Aorta (tissue), 5 donors: ENCODE measurements at places on chromosomes 12 and 14.

DNA sequence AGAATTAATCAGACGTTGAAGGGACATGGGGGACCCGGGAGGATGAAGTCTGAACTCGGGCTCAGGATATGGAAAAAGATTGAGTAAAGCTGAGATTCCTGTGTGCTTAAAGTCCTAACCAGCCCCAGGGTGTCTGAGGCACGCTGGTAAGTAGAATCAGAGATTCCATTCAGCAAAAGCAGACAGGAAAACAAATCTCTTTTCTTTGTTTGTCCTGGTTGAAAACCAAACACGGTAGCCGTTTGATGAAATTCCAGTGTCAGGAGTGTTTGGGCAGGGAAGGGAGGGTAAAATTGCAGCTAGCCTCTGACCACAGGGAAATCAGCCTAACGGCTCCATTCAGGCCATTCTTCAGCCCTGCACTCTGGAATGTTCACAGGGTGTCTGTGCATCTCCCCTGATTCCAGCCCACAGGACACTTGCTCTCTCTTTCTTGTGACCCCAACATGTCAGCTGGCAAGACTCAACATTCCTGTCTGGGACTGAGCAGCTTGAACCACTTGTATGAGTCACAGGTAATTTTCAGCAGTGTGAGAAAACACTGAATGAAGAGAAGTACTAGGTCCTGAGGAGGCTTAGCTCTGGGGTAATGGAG, 31.0 kb downstream of the NINJ2 start:
- DNase-seq = no peak

- no peak for DNase-seq
Observed at GRCh38 chr14:63759456-63759855, 31.6 kb upstream of the SGPP1 start.

- DNase-seq = peak; percentile 64
Observed at GRCh38 chr14:63727231-63727735, 582 bp downstream of the SGPP1 start.

DNA sequence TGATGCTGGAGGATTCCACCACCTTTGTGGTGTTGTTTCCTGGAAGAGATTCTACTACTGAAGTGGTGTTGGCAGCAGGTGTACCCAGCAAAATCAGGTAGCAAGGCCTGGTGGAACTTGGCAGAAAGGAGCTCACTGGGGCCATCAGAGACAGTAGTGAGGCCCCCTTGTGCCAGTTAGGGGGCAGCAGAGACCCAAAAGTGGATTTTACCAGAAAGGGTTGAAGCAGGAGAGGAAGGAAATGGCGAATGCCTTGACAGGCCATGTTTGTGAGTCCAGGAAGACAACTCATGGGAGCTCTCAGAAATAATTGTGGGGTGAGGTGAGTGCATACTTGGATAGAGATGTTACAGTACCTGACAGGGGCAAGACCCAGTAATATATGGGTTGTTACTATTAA, 137.7 kb upstream of the FGD4 start:
- no peak for DNase-seq

DNA sequence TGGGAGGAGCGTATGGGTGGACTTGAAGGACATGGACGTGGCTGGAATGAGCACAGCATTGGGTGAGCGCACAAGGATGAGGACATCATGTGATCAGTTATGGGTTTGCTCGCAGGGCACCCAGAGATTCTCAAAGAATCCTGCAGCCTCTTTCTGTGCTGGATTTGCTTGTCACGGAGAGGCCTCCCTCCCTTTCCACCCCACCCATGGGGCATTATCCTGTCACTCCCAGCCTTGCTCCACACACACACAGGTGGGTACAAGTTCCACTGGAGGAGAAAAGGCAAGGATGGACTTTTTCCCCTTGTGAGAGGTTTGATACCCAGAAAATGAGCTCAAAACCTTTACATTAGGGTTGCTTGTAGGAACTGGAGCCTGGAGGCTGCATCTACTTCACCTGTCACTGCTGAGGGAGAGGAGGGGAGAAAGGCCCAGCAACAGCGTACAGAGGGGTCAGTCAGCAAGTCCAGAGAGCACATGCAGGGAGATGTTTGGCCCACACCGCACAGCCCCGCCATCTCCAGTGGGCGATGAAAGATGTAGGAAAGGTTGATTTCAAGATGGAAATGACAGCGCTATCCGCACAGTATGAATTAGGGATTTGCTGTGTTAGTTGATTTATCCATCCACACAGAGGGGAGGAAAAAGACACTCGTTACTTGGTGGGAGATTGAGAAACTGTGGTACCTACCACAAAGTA, 112.7 kb downstream of the GCH1 start:
- DNase-seq = no peak

DNA sequence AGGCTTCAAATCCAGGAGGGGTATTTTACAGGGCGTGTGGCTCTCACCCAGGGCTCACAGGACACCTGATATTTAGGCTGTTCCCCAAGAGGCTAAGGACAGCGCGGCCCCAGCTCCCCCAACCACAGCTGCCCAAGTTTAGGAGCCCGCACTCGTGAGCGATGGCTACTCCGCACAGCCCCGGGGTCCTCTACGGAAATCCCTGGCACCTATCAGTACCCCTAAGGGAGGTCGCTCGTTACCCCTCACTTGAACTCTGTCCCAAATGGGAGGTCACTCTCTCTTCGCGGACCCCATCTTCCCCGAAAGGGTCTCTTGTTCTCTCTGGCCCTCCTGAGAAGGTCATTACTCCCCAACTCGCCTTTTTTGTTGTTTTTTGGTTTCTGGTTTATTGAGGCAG, 708 bp upstream of the P2RX4 start:
- DNase-seq = no peak

DNA sequence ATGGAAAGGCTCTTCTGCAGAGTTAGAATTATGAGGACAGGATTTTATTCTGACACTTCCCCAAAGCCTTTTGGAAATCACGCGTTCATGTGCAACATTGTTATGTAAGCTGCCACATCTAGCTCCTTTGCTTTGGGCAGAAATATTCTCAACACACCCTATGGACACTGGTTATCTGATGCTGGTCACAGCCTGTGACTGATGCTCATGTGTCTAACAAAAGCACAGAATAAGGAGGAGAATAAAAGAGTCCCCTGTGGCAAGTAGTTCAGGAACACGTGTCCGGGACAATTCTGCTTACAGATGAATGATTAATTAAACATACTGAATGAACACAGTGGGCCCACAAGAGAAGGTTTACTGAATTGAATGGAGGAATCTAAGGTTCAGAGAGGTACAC, 22.1 kb downstream of the FOXN3 start:
- no peak for DNase-seq

GRCh38 chr14:38721822-38722431, 381.1 kb downstream of the SEC23A start:
- peak; percentile 69 for DNase-seq

GRCh38 chr12:100897240-100897639, 102.7 kb downstream of the ANO4 start:
- no peak for DNase-seq

GRCh38 chr14:51071857-51072256, 23.0 kb downstream of the TRIM9 start:
- DNase-seq = no peak

DNA sequence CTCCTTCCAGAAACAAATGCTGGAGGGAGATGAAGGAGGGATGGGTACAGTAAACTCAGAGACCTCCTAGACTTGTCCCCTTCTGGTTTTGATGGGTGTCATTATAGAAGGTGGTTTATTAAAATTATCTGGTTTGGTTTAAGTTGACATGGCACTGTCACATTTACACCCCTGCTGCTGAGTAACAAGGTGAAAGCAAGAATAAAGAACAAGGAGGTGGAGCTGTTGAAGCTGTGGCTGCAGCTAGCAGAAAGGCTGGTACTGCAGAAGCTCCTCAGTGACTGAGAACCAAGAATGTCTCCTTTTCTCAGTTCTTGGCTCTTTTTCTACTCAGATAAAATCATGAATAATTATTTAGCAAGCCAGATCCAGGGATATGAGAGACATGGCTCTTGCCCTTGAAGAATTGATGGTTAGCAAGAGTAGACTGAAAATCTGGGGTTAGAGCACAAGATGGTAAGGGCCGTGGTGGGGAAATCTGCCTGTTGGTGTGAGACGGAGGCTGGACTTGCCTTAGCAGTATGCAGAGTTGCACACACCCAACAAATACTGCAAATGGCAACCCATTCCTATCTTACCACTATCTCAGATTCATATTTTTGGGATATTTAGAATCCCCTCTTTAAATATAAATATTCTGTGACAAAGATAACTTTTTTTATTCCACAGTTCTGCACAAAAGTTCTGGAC, at the start of gene GZMH:
GZMH (minus strand) TSS at position 31 of the 690 bp plus-strand sequence. CDS start 72 bp downstream, outside the sequence.
- no peak for DNase-seq

- DNase-seq = no peak
Observed at GRCh38 chr14:100025111-100025510, 40.1 kb upstream of the EVL start.

- no peak for DNase-seq
Observed at GRCh38 chr12:118467641-118468305, 91.4 kb downstream of the SUDS3 start.

- DNase-seq = no peak
Observed at GRCh38 chr12:28104316-28104715, 85.9 kb upstream of the CCDC91 start.

DNA sequence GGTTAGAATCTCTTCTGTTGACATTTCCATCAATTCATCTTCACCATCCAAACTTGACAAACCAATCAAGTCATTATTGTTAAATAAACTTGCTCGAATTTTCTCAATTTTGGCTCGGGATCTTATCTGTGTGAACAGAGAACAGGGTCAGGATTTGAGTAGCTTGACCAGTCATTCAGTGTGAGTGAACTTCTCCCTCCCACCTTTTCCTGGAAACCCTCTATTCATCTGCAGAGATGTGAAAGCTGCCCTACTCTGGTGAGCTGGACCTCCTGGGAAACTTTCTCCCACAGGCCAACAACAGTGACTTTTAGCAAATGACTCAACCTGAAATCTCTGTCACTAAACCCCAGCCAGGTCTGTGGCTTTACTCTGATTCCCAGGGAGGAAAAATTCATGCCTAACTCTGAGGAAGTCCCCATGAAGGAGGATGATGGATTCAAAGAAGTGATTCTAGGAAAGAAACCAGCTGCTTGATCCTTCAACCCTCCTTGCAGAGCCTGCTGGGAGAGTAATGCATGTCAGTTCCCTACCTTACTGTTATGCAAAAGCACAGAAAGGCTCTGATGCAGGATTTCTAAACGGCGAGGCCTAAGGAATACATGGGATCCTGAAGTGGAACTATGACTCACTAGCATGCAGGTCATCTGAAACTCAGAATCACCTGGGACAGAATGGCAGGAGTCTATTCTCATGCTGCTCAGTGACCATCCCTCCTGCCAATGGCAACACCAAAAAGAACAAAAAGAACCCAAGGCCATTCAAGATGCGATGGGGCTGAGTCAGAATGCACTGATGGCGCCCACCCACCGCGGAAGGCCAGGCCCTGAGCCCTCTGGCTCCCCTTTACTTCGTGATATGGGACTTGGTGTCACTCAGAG, 58.0 kb downstream of the TRAFD1 start:
- DNase-seq = no peak

DNA sequence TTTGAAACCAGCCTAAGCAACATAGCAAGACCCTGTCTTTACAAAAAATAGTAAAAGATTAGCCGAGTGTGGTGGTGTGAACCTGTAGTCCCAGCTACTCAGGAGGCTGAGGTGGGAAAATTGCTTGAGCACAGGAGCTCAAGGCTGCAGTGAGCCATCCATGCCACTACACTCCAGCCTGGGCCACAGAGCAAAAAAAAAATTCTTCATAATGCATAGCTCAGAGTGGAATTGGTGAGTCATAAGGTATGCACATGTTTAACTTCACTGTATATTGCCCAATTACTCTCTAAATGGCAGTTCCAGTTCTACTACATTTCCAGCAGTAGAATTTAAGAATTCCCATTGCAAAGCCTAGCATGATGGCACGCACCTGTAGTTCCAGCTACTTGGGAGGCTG, 26.8 kb upstream of the CLIP1 start:
- DNase-seq = no peak

GRCh38 chr12:40834321-40834720, 142.1 kb downstream of the CNTN1 start:
- DNase-seq = no peak

DNA sequence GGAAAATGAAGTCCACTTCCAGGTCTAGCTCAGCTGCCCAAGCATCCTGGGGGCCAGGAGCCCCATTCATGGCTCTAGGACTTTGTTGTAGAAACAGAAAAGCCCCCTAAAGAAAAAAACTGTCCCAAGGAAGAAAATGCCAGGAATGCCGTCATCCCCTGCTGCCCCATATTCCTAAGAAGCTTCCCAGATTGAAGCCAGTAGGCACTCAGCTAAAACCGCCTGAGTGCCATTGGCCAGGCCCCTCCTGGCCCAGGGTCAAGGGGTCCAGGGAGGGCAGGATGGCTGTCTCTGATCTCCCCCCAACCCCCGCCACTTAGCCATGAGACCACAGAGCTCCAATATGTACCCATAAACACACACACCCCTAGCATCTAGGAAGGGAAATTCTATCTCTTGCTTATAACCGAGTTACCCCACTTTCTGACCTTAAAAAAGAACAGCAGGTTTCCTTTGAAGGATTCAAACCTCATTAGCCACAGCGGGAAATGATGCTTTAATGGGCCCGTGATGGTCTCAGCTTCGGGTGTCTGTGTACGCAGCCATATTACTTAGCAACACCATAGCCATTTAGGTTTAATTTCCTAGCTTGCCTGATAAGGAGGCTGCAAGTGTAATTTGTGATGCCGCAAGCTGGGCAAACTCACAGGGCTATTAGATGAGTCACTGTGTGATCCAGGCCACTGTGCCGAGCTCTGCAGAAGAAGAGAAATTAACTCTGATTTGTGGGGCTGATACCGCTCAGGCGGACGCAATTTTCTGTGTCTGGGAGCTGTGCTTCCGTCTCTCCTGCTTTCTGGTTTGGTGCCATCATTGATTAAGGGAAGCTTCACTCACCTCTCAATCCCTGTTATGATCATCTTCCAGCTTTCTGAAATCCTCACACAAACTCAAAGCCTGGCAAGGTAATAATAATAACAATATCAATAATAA, 84.2 kb downstream of the GCH1 start:
- DNase-seq = no peak

DNA sequence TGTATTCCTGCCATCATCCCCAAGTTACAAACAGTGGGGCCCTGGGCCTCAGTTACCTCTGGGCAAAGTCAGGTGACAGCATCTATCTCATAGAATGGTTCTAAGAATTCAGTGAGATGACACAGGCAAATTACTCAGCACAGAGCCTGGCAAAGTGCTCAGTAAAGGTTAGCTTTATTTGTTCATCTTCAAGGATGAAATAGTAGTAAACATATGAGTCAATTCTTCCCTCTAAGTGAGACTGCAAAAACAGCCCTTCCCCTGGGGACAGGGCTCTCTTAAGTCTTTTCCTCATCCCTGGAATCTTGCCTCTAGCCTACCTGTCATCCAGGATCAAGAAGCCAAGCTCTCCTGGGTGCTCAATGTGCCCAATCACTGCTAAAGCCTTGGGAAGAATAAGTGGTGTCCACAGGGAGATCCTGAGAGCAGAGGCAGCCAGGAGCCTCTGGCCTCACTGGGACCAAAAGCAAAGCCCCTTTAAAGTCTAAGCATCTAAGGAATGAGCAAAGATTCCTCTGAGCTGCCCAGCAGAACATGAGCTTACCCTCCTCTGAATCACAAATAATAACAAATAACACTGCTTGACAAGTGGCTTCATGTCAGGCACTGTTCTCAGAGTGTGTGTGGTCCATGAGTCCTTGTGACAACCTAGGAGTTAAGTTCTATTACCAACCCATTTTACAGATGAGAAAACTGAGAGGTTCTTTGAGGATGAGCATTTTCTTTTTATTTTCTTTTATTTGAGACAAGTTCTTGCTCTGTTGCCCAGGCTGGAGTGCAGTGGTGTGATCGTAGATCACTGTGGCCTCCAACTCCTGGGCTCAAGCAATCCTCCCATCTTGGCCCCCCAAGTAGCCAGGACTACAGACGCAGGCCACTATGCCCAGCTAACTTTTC, 12.1 kb downstream of the NUAK1 start:
- DNase-seq = no peak

GRCh38 chr14:61718039-61718438, 22.7 kb downstream of the HIF1A start:
- DNase-seq = no peak
